Lower lobe of right lung (tissue), 2 donors: ENCODE measurements at places on chromosomes 1 and 21.

DNA sequence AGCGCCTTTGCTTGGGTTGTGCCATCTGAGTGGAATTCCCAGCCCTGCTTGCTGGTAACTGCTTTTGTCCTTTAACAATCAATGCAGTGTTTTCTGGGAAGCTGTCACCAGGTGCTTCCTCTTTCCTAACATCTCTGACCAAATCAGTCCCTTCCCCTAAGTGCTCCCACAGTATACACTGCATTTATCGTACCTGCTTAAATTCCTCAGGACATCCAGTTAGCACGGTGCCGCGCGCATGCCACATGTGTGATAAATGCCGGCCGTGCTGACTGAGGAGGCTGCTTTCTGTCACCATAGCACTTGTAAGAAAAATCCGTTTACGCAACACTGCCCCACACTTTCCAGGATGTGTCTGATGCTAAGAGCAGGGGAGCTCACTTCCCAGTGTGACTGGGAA, 115.4 kb downstream of the BCAR3 start:
- no peak for DNase-seq

- no peak for DNase-seq
These were observed 4.1 kb downstream of the WNT3A start for GRCh38 chr1:228010921-228011320.

DNA sequence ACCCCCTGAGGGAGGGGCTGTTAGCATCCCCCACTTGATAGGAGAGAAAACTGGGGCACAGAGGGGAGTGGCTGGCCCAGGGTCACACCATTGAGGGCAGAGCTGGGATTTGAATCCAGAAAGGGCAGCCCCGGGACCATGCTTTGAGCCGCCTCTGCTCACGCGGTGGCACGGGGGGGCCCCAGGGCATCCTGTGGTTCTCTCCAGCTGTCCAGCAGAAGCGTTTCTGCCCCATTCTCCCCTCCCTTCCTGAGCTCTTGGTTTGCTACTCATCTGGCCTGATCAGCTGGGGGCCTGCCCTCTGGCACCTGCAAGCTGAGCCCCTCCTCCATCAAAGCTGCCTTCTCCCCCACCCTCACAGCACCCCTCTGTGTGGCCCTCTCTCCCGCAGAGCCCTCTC, 37.5 kb downstream of the FBXO2 start:
- no peak for DNase-seq

- DNase-seq = no peak
These were observed 23.2 kb upstream of the TMEM222 start for GRCh38 chr1:27298632-27299384.

DNA sequence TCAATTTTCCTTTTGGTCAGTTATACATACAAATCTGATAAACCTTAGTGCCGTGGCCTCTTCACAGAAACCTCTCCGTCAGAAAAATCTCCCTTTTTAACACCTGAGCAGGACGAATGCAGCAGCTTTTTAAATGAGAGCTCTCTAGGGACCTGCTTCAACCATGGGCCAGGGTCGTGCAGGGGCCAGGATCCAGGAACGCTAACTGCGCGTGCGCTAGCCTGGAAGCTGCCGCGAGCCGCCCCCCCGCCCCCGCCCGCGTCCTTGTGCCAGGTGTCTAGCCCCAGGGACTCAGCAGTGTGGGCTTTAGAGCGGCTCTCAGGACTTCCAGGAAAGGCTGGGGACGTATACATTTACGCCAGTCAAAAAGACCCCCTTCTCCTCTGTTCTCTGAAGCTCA, 136.8 kb upstream of the FMN2 start:
- no peak for DNase-seq

DNA sequence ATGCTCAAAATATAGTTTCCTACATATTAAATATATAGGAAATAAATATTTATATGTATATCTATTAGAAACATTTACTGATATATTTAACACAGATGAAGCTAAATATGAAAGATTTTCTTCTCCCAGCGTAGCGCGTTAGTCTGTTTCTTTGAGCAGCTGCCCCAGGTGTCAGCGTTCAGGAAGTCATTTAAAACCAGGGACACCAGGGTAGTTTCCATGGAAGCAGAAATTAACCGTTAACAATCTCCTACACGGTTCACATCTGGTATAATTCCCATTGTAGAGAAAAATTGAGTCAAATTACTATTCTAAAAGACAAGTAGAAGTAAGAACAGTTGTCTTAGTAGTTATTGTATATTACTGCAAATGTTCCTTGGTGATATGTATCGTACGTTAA, 1443.7 kb downstream of the MRPL39 start:
- no peak for DNase-seq

DNA sequence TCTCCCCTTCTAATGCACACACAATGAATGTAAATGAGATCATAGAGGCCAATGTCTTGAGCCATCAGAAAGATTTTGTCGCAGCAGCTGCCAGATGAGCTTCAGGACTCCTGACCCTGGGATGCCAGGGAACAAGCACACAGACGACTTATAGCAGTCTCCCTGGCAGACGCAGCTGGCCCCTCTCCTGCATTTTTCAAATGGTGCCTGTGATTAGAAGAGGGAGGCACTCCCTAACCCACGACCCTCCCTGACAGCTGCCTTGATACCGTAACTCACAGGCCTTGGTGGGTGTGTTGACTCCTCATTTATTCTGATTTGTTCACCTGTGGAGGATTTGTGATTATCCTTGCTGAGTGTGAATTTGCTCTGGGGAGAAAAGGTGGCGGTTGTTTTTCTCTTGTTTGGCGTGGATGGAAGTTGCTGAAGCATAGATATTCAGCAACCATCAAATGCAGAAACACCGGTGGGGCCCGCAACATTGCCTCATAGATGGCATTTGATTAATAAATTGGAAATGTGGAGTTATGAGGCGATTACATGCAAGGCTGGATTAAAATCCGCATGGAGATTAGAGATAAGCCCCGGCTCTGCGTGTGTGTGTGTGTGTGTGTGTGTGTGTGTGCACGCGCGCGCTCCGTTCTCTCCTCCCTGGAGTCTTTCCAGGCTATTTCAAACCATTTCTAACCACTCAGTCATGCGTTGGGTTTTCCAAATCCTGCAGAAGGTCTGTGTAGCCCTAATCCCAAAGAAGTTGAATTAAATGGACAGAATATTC, 2.1 kb upstream of the RD3 start:
- no peak for DNase-seq

- peak; percentile 95 for DNase-seq
These were observed 22.7 kb upstream of the IFNGR2 start for GRCh38 chr21:33380483-33380998.

DNA sequence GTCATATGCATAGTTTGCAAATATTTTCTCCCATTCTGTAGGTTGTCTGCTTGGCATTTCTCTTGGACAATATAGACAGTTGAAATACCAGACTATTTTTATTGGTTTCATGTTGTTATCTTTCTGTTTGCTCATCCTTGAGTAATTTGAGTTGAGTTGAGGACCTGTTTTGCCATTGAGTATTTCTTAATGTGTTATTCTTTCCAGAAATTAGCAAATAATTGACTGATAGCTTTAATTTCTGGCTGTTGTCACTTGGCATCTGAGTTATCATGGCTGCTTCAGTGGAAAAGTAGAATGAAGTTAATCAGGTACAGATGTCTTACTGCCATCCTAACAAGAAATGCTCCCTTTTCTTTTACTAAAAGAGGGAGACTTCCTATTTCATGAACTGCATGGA, 264.8 kb upstream of the DUSP10 start:
- no peak for DNase-seq

DNA sequence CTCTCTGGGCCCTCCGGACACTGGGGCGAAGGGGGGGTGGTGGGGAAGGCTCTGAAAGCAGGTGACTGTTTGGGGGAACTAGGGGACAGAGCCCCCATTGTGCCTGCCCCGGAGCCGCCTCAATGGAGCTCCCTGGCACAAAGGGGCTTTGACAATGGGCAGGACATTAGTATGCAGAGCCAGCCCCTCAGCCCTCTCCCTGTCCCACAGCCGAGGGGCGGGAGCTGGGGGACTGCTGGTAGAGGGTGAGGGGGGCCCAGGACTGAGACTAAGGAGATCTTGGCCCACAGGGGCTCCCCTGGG, 7.8 kb downstream of the KCNJ10 start:
- DNase-seq = no peak

DNA sequence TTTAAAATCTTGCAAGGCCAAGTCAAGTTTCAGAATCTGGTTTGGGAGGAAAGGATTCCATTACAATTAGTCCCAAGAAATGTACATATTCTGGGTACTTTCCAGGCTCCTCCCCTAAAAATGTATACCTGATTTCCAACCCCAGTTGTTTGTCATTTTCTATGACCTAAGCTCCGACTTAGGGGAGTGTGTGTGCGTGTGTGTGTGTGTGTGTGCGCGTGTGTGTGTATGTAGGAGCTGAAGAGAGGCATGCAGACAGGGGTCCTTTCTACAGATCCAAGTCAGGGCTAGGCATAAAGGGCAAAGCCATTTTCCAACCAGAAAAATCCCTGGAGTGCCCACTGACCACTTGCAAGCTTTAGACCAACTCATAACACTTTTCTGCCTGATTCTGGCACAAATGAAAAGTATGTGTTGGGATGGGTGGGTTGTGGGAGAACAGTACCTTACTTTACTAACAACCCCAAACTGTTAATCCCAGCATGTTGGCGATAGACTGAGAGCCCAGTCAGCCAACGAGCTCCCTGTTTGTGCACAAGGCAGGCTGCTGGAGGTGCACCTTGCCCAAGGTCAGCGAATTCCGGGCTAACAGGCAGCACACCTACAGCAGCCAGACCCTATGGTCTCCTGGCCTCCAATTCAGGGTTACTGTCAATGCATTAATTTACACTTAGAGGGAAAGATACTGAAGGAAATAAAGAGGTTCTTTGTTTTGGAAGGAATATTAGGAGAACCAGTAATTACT, 1.7 kb downstream of the TRABD2B start:
- no peak for DNase-seq

GRCh38 chr1:18861082-18861481, 1.6 kb upstream of the TAS1R2 start:
- peak; percentile 47 for DNase-seq

DNA sequence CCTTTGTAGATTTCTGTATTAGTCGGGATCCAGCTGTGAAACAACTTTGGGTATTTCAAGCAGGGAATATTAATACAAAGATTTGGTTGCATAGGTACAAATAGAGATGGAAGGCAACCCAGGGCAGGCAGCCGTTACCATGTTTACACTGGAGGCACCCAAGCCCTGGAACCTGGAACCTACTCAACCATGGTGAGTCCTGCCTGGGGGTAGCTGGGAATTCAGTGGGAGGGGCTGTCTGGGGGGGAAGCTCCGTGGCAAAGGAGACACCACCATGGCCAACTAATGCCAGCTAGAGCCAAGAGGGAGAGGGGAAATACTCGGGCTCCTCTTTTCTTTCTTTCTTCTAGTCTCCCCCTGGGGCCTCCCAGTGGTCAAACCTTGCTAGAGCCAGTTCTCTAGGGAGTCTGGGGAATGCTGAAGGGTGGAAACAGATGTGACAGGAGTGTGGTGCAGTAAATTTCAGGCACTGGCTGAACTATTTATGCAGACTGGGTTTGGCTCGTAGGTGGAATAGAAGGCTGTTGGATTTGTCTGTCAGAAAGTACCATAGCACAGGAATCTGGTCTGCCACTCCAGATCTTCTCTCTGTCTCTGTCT, 91.9 kb upstream of the CACNA1E start:
- DNase-seq = no peak

- no peak for DNase-seq
These were observed 4.2 kb downstream of the OR6K3 start for GRCh38 chr1:158716335-158716734.

GRCh38 chr1:91402023-91402422, 2.6 kb downstream of the HFM1 start:
- no peak for DNase-seq

GRCh38 chr21:45404730-45405270, at the start of gene COL18A1:
Gene COL18A1 (plus strand): TSS chr21:45405165. CDS start chr21:45405231, 66 bp downstream.
- DNase-seq = peak; percentile 64

- no peak for DNase-seq
These were observed 28.0 kb upstream of the EVA1B start for GRCh38 chr1:36351227-36351977.

GRCh38 chr1:226754793-226755533, 15.9 kb upstream of the ITPKB start:
- no peak for DNase-seq
